ENCODE measurements at places on chromosomes 5 and 9.
A peak's percentile ranks its signal among the peaks of the same experiment; 100 is the strongest.

DNA sequence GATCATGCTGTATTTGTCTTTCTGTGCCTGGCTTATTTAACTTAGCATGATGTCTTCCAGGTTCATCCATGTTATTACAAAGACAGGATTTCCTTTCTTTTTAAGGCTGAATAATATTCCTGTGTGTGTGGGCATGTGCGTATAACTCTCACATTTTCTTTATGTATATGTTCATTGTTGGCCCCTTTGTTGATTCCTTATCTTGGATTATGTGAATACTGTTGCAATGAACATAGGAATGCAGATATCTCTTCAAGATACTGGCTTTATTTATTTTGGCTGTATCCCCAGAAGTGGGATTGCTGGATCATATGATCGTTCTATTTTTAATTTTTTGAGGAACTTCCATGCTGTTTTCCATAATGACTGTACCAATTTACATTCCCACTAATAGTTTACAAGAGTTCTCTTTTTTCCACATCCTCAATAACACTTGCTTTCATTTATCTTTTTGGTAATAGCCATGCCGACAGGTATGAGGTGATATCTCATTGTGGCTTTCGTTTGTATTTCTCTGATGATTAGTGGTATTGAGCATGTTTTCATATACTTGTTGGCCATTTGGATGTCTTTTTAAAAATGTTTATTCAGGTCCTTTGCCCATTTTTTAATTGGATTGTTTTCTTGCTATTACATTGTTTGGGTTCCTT lies 38.0 kb downstream of the CREBRF start:
- no peak for DNase-seq

GRCh38 chr5:127758766-127759283 lies 55.6 kb downstream of the CCDC192 start:
- DNase-seq, result no peak

DNA sequence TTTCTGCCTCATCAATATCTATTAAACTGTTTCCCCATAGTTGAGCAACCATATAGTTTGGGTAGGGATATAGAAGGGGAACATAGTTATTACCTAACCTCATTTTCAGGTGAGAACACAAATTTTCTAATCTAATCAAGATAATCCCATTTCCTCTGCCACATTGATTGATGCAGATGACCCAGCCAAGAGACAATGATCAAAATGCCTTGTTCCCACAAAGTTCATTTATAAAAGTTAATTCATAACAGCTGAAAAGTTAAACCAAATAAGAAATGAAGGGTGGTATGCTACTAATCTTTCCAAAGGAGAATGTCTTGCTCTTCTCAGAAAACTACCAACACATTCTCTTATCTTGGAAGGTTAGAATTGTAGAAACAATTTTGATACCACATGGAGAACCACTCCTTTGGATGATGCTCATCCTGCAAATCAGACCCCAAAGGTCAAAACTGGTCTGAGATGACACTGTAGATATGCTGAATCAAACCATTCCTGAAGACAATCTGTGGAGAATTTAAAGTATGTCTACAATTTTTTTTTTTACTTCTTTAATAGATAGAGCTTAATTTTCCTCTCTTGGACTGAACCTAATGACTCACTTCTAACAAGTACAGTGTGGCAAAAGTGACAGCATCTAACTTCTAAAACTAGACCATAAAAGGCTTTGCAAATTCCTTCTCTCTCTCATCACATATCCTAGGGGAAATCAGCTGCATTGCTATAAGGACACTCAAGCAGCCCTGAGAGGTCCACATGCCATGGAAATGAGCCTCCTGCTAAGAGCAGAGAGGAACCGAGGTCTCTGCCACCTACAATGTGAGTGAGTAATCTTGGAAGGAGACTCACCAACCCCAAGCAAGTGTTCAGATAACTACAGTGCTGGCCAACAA lies 586.7 kb upstream of the TUSC1 start:
- no peak for DNase-seq

DNA sequence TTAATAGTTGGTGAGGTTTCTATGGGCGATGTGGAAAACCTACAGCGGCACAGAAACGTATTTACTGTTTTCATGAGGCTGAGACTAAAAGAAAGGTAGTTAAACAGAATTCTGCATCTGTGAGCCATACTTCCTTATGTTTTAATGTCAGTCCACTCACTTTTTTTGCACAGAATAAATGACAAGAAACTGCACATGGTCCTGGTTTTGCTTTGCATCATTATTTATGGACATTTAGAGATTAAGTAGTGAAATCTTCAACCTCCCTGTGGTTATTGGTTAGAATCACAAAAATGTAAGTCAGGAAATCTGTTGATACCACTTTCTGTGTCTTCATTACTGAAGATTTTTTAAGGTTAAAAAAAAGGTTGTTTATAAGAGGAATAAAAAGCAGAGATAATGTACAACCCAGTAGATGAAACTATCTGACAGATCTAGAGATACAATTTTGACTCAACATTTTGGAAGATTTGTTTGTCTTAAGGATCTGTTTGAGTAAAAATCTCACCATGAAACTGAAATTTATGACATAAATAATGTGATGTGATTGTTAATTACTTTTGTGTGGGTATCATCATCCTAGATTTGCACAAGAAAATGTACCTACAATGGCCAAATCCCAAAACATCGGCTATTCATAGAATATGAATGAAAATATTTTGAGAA lies 2.4 kb downstream of the PRR16 start:
- no peak for DNase-seq

GRCh38 chr9:127975376-127976315 lies 5.1 kb downstream of the EEIG1 start:
- no peak for DNase-seq

- no peak for DNase-seq
Measured at GRCh38 chr9:109708451-109708945, 71.5 kb upstream of the PALM2AKAP2 start.

GRCh38 chr9:35027860-35028259 lies 38.3 kb downstream of the DNAJB5 start:
- no peak for DNase-seq

- no peak for DNase-seq
Measured at GRCh38 chr9:114351932-114352331, 22.3 kb downstream of the ORM2 start.

- DNase-seq, result no peak
Measured at GRCh38 chr9:20205821-20206220, 416.5 kb downstream of the MLLT3 start.

DNA sequence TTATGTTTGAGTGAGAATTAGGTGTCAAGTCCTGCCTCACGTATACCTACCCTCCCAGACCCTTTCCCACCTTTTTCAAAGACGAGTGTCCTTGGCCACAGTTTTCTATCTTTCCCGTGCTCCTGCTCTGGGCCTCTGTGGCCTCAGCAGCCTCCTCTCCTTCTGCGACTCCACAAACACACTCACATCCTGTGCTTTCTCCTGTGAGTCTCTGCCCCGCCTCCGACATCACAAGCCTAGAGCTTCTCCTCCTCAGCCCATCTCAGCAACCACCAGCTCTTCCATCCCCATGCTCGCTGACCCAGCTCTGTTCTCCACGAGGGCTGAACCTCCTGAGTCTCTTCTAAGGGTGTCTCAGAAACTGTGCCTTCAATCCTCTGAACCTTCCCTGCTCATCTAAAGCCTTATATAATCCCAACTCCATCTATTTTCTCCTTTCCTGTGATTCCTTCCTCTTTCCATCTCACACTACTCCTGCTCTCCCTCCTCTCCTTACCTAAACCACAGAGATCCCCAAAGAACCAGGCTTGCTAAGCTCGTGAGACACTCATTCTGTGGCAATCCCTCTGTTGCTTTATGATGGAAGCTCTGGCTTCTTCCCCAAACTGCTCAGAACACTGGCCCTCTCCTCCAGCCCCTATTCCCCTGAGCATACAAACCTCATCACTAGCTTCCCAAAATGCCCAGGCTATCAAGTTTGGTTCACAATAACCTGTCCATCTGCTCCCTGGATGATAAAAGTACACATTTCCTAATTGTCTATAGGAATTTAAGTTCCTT lies 55.2 kb downstream of the RASEF start:
- DNase-seq, result no peak

- peak; percentile 78 for DNase-seq
Measured at GRCh38 chr9:21813575-21814473, 11.4 kb downstream of the MTAP start.

- peak; percentile 48 for DNase-seq
Measured at GRCh38 chr9:83620841-83621636, 1.9 kb upstream of the IDNK start.

- no peak for DNase-seq
Measured at GRCh38 chr9:90795084-90795483, 6.5 kb upstream of the SYK start.

DNA sequence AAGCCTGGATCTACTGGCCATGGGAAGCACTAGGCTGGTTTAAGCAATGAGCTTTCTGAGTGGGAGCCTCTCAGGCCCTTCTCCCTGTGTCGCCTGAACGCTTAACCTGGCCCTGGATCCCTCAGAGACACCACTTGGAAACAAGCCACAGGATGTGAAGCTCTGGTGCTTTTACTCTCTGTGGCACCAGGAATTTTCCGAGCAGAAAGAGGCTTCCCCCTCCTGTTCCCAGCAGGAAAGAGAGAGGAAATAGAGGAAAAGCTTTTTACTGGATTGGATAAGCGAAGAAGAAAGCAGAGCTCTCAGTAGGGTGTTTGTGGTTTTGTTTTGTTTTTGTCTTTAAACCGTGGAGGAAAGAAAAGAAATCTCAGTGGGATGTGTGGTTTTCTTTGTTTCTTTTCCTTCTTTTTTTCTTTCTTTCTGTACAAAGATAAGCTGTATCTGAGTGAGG lies 34.5 kb downstream of the COL15A1 start:
- no peak for DNase-seq

DNA sequence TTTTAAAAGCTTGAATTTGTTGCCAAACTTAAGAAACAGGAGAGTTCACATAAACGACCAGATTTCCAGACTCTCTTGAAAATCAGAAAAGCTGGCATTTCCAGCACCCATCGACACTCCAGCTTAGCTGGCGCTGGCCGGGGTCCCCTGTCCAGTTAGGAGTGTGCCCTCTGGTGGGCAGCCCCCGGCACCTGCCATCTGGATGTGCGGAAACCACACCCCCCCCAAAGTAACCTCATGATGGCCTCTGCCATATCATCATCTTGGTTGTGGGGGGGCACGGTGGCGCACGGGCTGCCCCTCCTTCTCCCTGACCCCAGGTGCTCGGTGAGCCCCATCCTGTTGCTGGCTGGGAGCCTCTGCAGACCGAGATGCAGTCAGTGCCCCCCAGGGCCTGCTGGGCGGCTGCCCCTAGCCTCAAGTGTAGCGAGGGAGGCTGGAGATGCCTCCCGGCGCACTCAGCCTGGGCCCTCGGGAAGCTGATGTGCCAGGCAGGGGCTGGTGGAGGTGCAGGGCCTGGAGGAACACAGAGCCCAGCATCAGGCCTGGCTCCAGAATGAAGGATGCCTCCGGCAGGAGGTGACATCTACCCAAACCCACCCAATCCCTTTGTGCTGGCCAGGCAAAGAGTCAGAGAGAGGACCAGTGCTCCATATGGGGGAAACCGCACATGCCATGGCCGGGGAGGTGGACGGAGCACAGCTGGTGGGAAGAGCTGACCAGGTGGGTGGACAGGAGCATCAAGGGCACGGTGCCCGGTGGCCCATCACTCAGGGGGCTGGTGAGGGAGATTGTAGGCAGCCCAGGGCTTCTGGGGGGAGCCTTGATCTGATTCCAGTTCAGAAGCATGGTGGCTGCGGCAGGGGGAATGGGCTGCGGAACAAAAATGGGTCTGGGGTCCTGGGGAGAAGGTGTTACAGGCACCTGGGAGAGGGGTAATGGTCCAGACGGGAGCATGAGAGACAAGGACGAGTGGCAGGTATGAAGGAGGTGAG lies 70.6 kb downstream of the ADAMTS2 start:
- DNase-seq, result no peak

DNA sequence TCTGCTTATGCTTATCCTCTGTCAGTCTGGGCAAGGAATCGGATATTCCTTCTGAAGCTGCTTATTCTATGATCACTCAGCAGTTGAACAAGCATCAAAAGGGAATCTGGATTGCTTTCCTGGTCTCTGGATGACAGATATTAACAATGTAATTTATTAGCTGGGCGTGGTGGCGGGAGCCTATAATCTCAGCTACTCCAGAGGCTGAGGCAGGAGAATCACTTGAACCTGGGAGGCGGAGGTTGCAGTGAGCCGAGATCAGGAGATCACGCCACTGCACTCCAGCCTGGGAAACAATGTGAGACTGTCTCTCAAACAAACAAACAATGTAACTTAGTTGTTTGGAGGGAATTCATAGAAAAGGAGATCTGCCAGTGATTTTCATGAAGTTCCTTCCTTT lies 45.4 kb downstream of the DMRT1 start:
- no peak for DNase-seq
